ENCODE measurements at places on chromosomes 12 and 14.
A peak's percentile ranks its signal among the peaks of the same experiment; 100 is the strongest.

- peak; percentile 60 for DNase-seq
Observed at GRCh38 chr12:25241167-25242020, 9.3 kb downstream of the KRAS start.

DNA sequence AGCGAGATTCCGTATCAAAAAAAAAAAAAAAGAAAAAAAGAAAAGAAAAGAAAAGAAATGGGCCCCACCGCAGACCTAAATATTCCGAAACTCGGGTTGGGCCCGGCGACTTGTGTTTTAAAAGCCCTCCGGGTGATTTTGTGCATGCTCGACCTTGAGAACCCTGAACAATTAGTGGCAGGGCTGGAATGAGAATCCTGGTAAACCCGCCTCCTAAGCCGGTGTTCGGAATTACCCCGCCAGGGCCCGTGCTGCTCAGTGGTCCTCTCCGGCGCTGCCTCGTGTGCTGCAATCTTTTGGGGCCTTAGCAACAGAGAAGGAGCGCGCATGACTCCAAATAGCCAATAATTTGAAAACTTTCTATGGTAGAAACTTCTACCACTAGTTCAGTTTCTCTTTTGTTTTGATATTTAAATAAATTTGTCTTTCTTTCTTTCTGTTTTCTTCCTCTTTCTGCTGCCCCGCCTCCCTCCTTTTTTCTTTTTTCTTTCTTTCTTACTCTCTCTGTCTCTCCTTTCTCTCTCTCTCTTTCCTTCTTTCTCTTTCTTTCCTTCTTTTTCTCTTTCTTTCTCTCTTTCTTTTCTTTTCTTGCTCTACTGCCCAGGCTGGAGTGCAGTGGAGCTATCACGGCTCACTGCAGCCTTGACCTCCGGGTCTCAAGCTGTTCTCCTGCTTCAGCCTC is 1.5 kb upstream of the GALNT6 start:
- DNase-seq = no peak

DNA sequence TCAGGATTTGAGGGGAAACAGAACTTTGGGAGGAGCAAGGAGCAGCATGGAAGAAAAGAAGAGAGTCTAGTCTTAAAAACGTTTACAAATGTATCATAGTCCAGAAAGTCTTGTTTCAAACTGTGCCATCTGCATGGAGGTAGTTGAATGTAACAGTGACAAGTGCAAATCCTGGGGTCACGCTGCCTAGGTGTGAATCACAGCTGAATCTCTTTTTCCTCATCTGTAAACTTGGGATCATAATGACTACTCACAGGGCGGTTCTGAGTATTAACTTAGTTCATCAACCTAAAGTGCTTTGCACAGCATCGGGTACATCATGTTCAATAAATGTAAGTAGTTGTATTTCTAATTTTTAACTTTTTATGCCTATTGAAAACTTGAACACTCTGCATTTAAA is 208.5 kb downstream of the CHST11 start:
- no peak for DNase-seq

DNA sequence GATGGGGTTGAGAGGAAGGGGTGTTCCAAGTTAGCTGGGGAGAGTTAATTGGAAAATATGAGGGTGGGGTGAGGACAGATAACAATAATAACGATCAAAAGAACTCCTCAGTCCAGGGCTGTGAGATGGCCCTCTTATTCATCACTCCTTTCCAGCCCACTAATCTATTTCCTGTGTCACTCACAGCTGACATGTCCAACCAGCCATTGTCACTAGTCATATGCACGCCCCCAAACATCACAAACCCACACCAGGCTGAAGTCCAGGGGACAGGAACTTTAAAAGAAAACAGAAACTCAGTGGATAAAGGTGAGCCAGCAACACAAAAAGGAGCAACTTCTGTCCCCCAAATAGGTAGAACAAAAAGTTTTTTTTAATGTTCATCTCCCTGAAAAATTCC is 911 bp downstream of the CALCOCO1 start:
- DNase-seq = no peak

- DNase-seq = no peak
Observed at GRCh38 chr14:68652433-68652690, 140.5 kb downstream of the ZFP36L1 start.

- no peak for DNase-seq
Observed at GRCh38 chr12:46357438-46358324, 14.9 kb downstream of the SLC38A2 start.

DNA sequence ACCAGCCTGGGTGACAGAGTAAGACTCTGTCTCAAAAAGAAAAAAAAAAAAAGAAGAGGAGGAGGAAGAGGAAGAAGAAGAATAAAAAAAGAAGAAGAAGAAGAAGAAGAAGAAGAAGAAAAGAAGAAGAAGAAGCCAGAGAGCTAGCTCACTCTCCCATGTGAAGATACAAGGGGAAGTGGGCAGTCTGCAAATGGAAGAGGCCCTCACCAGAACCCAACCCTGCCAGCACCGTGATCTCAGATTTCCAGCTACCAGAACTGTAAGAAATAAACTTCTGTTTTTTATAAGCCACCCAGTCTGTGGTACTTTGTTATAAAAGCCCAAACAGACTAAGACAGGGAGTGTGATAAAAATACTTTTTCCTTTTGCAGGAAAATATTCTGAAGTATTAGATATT is 130.7 kb downstream of the ETNK1 start:
- DNase-seq = no peak

GRCh38 chr12:78732481-78732880 is 132.1 kb upstream of the SYT1 start:
- DNase-seq = no peak

DNA sequence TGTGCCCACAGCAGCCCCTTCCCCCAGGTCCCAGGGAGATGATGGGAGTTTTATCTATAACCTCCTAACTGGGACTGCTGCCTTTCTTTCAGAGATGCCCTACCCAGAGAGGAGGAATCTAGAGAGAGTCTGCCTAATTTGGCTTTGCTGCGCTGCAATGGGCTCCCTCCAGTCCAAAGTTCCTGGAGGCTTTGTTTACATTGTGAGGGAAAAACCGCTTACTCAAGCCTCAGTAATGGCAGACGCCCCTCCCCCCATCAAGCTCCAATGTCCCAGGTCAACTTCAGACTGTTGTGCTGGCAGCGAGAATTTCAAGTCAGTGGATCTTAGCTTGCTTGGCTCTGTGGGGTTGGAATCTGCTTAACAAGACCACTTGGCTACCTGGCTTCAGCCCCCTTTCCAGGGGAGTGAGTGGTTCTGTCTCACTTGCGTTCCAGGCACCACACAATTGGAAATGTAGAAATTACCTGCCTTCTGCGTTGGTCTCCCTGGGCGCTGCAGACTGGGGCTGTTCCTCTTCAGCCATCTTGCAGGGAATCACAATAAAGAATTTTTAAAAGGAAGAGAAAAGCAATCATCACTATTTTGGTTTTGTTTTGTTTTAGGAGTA is 262.5 kb downstream of the FOXG1 start:
- DNase-seq = no peak

- DNase-seq = no peak
Observed at GRCh38 chr12:66538970-66539369, 139.9 kb downstream of the GRIP1 start.

DNA sequence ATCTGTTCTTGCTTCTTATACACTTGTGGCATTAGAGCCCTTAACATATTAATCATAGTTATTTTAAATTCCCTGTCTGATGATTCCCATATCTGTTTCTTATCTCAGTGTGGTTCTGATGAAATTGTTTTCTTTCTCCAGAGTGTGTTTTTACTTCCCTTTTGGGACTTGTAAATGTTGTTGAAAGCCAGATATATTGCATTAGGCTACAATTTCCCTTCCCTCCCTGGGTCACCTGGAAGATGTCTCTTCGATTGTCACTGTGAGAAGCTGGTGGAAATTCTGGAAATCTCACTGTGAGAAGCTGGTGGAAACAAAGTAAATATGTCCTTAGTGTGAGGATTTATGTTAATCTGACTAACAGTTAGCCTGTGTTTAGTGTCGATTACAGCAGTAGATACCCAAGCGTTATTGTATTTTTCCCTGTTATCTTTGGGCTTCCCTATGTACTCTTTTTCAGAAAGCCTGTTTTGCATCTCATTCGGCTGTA is 717.3 kb downstream of the TRHDE start:
- no peak for DNase-seq

- no peak for DNase-seq
Observed at GRCh38 chr12:49974231-49974675, 1.5 kb downstream of the AQP6 start.

- no peak for DNase-seq
Observed at GRCh38 chr14:59253527-59253926, 65.1 kb downstream of the DAAM1 start.

DNA sequence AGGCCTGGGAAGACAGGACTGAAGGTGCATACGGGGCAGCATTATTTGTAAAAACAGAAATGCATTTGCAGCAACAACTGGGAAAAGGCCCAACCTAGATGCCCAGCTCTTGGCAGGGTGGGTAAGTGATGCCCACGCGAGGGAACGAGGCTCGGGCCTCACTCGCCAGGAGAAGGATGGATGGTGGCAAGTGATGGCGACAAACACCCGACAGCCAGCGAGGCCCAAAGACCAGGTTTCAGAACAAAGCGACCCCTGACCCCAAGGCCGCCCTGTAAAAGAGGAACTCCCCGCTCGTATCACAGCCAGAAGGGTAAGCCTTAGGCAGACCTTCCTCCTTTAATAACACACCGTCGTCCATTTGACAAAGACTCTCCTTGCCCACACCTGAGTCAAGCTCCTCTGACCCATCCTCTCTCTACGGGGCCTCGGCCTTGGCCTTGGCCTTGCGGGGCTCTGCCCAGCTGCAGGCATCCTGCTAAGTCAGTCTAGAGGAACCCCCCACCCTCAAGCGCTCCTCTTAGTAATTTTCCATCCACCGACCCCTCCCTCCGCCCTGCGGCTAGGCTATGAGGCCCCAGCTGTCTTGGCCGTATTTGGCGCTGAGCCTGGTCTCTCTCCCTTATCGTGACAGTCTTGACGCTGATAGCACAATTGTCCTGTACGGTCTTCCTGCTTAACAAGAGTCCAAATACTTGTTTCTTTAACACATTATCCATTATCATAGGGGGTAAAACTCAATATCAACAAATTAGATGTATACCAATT is 80.2 kb downstream of the NCOR2 start:
- DNase-seq = no peak

DNA sequence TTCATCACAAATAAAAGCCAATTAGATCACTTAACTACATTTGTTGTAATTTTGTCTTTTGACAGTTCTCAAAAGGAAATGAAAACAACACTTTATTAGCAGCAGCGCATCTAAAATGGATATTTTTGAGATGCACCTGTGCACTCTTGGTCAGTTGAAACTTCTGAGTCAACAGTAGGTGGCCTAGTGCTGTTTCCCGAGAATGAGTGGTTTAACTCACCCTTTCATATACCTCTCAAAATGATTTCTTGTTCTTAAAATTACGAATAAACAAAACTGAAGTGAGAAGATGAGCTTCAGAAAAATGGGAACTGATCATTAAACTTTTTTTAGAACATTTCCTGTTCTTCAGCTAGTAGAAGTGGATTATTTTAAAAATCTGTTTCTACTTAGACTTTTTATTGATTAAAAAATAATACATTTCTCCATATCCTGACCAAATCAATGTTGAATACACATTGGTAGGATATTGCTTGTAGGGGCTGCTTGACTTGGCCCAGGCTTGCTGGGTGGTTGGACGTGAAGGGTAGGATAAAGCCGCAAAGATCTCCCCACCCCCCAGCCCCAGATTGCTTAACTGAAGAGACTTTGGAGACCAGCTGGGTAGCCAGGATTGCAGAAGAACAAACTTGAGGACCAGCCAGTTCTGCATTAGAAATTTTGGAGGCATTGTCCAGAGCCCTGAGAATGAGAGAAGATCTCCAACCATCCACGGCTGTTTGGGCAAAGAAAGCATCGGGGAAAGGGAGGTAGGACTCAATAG is 22.3 kb upstream of the STK38L start:
- DNase-seq = no peak

- DNase-seq = no peak
Observed at GRCh38 chr14:27078191-27078590, 480.4 kb upstream of the NOVA1 start.

GRCh38 chr12:43158126-43158525 is 393.9 kb downstream of the ADAMTS20 start:
- DNase-seq = no peak

GRCh38 chr12:65492998-65493912 is 214.8 kb downstream of the MSRB3 start:
- no peak for DNase-seq

GRCh38 chr12:22670762-22671161 is 45.8 kb downstream of the ETNK1 start:
- DNase-seq = no peak

DNA sequence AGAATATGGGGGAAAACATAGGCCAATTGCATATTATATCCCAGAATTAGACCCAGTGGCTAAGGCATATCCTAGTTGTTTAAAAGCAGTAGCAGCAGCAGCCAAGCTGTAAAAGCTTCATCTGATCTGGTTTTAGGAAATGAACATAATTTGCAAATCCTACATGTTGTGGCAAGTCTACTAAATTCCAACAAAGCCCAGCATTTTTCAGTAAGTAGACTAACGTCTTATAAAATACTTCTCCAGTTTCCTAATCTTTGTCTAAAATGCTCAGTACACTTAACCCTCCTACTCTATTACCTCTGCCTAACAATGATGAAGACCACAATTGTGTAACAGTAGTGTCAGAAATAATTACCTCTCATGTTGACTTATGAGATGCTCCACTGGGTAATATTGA is 70.9 kb upstream of the RERGL start:
- no peak for DNase-seq

Data from A673 (cell line).